ENCODE measurements at places on chromosomes 5 and 9.

DNA sequence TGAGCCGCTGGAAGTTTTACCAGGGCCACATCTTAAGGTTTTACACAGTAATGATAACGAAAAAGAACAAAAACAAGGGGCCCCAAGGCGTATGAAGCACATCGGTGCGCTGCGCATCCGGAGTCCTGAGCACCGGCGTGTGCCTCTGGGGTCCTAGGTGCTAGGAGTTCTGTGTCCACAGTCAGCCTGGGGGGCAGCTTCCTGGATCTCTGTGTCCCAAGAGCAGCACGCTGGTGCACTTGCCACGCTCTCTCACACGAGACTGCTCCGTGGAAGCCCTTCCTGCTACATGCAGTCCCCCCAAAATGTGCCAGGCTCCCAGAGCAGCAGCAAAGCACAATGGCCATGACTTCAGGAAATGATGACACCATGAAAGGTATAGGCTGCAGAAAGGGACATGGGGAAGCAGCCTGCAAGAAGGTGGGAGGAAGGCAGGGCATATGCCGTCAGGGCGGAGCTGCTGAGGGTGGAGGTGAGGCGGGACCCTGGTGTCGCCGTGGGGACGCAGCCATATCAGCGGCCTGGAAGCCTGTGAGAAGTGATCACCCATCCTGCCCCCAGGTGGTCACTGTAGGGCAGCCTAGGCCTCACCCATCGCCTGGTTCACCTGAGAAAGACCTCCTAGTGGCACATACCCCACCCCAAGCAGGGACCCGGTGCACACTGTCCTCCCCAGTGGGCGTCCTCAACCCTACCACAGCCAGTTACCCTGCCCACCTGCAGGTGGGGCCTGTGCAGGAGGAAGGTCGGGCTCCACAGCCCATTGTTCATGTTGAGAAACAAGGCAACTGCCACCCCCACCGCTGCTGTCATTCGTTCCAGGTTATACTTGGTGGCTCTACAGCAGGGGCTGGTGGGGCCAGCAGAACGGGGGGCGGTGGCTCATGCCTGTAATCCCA lies 23.6 kb upstream of the SLC6A3 start:
- no peak for DNase-seq

- no peak for DNase-seq
Observed at GRCh38 chr5:133796186-133796585, 172.2 kb downstream of the C5orf15 start.

- no peak for DNase-seq
Observed at GRCh38 chr5:140348104-140348503, 1.7 kb upstream of the HBEGF start.

GRCh38 chr9:549455-549997 lies 292.0 kb upstream of the DMRT1 start:
- no peak for DNase-seq

GRCh38 chr9:133370685-133371084 lies 5.2 kb downstream of the SURF4 start:
- no peak for DNase-seq

- DNase-seq, result no peak
Observed at GRCh38 chr5:1667648-1668140, 131.9 kb downstream of the MRPL36 start.

GRCh38 chr5:134171972-134172371 lies 4.8 kb downstream of the SKP1 start:
- no peak for DNase-seq
